HCT116 (cell line): ENCODE measurements at places on chromosomes 1 and 21. TPM values are rescaled to one million over a fixed set of nuclear protein-coding genes. Genes with fewer than 3 reads are reported as not detected.

DNA sequence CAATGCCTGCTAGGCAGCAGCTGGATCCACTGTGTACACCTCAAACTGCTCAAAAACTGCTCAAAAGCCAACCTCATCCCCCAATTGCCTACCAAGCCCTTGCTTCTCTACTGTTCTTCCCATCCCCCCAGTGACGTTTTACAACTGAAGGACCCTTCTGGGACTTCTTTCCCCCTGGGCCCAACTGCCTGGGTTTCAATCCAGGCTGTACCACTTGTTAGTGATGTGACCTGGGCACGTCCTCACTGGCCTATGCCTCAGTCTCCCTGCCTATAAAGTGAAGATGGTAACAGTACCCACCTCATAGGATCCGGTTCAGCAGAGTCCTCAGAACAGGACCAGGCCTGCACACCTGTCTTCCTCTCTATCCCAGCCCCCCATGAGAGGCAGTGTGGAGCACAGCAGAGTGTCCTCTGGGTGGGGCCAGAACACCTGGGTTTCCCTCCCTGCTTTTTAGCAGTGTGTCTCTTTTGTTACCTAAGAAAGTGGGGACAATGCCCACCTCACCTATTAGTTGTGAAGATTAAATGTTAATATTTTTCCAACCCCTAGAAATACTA is 1.9 kb upstream of the TEKT2 start:
- H3K27me3 ChIP-seq, result no peaks in the 10 kb centered on the region
- no peak overlapping the region for H3K4me3 ChIP-seq
- H3K36me3 ChIP-seq, result no peaks in the 10 kb centered on the region
- no peak overlapping the region for H3K27ac ChIP-seq
- DNase-seq, result no peak
- H3K4me1 ChIP-seq, result no peaks in the 10 kb centered on the region

GRCh38 chr1:194705123-194705854 is 1518.9 kb upstream of the B3GALT2 start:
- H3K4me1 ChIP-seq, result no peaks in the 10 kb centered on the region
- no peaks in the 10 kb centered on the region for H3K36me3 ChIP-seq
- H3K27ac ChIP-seq, result no peak overlapping the region
- no peak overlapping the region for H3K4me3 ChIP-seq

DNA sequence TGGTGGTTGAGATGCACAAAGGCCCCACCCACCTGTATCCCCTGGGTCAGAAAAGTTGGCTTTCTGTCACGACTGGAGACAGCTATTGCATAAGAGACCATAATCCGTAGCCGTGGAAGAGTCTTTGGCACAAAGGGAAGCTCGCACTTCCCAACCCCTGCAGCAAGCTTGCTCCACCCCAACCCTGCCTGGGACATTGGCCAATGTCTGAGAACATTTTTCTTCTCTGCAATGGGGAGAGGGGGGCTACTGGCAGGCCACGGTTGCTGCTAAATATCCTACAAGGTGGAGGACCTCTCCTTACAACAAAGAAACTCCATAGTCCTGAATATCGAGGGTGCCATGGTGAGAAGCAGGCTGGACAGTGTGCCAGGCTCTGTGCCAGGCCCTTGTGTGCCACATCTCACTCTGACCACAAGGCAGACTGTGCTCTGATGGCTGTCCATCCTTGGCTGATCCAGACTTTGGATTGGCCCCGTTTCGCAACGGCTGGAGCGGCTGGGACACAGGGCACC is 104.1 kb downstream of the CSMD2 start:
- H3K4me3 ChIP-seq, result no peak overlapping the region
- DNase-seq, result no peak
- peaks cover 14% of the 10 kb centered on the region; the same call in 1 of the 2 replicates for H3K27me3 ChIP-seq

DNA sequence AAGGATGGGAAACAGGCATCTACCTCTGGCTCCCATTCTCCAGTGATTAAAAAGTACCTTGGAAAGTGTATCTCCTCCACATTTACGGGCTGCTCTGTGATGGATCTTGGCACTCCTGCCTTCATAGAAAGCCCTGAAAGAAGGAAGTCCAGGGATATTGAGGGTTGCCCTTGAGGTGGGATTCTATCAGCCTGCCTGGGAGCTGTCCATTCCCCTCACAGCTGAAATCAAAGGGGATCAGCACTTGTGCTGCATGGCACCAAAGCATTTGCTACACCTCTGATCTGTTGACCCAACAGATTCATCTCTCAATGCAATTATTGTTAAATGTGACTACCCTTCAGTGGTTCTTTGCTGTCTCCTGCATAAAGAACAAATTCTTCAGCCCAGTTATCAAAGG is 442.0 kb upstream of the RUNX1 start:
- no peak overlapping the region for H3K4me3 ChIP-seq
- H3K36me3 ChIP-seq, result no peaks in the 10 kb centered on the region
- no peak overlapping the region for H3K27ac ChIP-seq

- peaks cover 28% of the 10 kb centered on the region for H3K36me3 ChIP-seq
- DNase-seq, result no peak
- no peaks in the 10 kb centered on the region for H3K27me3 ChIP-seq
- H3K27ac ChIP-seq, result peak overlapping the region; percentile 60
- H3K4me3 ChIP-seq, result peak overlapping the region; percentile 91
Measured at GRCh38 chr1:157137408-157138219, 581 bp downstream of the ETV3 start.

DNA sequence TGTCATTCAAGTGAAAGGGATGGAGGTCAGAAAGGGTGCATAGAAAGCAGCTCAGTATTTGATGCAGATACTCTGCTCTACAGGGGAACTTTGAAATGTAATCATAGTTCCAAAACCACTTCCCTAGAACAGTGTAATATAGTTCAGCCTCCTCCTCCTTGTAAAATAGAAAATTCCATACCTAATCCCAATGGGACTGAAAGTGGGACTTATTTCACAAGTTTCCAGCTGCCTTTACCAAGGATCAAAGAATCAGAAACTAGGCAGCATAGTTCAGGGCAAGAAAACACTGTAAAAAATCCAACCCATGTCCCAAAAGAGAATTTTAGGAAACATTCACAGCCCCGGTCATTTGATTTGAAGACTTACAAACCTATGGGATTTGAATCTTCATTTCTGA is 8.1 kb upstream of the TMCO2 start:
- no peak overlapping the region for H3K4me3 ChIP-seq
- H3K27me3 ChIP-seq, result no peaks in the 10 kb centered on the region
- H3K27ac ChIP-seq, result no peak overlapping the region
- DNase-seq, result no peak
- peaks cover 35% of the 10 kb centered on the region for H3K4me1 ChIP-seq

DNA sequence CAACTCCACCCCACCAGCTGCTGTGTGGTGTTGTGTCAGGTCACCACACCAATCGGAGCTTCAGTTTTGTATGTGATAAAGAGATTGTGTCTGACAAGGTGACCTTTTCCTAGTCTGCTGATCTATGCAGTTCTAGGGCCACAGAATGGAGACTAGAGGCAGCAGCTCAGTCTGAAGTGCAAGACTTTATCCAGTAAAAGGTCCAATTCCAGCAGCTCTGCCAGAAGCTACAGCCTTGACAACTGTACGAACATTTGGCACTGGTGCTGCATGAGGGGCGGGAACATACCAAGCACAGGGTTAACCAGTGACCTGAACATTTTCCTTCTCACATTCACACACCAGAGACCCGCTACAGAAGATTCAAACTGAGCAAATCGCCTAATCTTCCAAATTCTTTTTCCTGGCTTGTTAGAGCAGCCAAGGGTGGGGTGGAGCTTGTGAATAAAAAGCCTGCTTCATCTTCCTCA is 9.3 kb downstream of the FMO1 start:
- no peak overlapping the region for H3K27ac ChIP-seq
- no peak overlapping the region for H3K4me3 ChIP-seq
- no peak for DNase-seq

GRCh38 chr21:38869196-38869595 is 63.5 kb downstream of the ETS2 start:
- no peak overlapping the region for H3K27ac ChIP-seq
- no peaks in the 10 kb centered on the region for H3K27me3 ChIP-seq
- H3K4me3 ChIP-seq, result no peak overlapping the region
- no peak for DNase-seq
- H3K4me1 ChIP-seq, result no peaks in the 10 kb centered on the region
- H3K36me3 ChIP-seq, result no peaks in the 10 kb centered on the region

GRCh38 chr1:64505944-64506655 is 36.2 kb downstream of the CACHD1 start:
- DNase-seq, result no peak
- H3K27me3 ChIP-seq, result no peaks in the 10 kb centered on the region
- H3K4me1 ChIP-seq, result peaks cover 15% of the 10 kb centered on the region
- H3K4me3 ChIP-seq, result peak overlapping the region; percentile 21; the same call in 1 of the 2 replicates

- H3K4me1 ChIP-seq, result no peaks in the 10 kb centered on the region
- H3K36me3 ChIP-seq, result no peaks in the 10 kb centered on the region
- H3K27me3 ChIP-seq, result no peaks in the 10 kb centered on the region
- no peak overlapping the region for H3K4me3 ChIP-seq
Measured at GRCh38 chr1:179043266-179043665, 17.6 kb downstream of the FAM20B start.

DNA sequence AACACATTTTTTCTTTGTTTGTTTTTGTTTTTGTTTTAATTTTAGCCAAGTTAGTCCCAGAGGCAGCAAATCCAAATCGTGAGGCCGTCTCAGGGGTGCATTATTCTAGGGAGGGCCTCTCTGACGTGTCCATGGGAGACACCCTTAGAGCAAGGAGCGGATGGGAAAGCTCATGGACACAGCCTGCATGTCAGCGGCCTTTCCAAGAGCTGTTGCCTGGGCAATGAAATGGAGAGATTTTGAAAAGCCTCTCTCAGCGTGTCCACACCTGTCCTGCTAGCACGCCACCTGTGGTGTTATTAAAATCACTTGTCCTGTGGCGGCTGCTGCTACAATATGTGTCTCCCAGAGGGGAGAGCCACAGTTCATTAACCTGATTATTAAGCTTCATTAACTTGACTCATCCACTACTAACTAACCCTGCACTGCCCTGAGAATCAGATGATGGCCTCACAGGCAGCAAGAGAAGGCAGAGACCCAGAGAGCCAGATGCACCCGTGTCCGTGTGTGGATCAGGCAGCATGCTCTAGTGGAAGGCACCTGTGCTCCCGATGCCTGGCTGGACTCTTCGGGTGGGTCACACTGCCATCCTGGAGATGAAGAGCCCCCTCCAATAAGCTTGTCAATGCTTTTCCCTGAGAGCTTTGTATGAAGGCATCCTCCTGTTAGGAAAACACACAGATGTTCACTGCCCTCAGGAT is 133.3 kb downstream of the PGBD5 start:
- H3K27ac ChIP-seq, result no peak overlapping the region
- H3K4me1 ChIP-seq, result no peaks in the 10 kb centered on the region
- no peak overlapping the region for H3K4me3 ChIP-seq
- H3K27me3 ChIP-seq, result peaks cover 11% of the 10 kb centered on the region; the same call in 1 of the 2 replicates
- H3K36me3 ChIP-seq, result no peaks in the 10 kb centered on the region

- no peaks in the 10 kb centered on the region for H3K36me3 ChIP-seq
- no peak overlapping the region for H3K4me3 ChIP-seq
- H3K4me1 ChIP-seq, result no peaks in the 10 kb centered on the region
- no peak for DNase-seq
Measured at GRCh38 chr1:237287876-237288521, 246.0 kb downstream of the RYR2 start.

DNA sequence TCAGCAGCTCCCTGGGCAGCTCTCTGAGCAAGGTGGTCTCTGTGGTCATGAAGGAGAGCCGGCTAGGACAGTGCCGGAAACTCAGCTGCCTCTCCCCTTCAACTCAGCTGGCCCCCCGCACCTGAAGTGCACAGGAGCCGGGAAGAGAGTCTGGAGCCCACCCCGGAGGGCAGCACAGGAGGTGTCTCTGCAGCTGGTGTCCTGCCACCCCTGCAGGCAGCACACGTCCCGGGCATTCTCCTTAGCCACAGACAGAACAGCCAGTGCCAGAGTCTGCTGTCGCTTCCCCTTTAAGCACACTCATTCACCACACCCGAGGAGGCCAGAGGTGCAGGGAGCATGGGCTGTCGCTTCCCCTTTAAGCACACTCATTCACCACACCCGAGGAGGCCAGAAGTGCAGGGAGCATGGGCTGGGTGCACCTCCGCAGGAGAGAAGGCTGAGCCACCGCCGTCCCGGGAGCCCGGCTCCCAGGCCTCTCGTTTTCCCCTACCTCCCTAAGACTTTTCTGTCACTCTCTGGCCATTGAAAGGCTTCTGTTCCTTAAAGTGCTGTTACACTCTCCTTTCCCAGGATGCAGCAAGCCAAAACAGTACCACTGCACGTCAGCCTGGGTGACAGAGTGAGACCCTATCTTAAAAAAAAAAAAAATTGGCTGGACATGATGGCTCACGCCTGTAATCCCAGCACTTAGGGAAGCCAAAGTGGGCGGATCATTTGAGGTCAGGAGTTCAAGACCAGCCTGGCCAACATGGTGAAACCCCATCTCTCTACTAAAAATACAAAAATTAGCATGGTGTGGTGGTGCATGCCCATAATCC is 16.9 kb upstream of the SAMD11 start:
- H3K27ac ChIP-seq, result no peak overlapping the region; the same call in 1 of the 2 replicates
- no peaks in the 10 kb centered on the region for H3K27me3 ChIP-seq
- no peak overlapping the region for H3K4me3 ChIP-seq
- peaks cover 53% of the 10 kb centered on the region for H3K4me1 ChIP-seq

DNA sequence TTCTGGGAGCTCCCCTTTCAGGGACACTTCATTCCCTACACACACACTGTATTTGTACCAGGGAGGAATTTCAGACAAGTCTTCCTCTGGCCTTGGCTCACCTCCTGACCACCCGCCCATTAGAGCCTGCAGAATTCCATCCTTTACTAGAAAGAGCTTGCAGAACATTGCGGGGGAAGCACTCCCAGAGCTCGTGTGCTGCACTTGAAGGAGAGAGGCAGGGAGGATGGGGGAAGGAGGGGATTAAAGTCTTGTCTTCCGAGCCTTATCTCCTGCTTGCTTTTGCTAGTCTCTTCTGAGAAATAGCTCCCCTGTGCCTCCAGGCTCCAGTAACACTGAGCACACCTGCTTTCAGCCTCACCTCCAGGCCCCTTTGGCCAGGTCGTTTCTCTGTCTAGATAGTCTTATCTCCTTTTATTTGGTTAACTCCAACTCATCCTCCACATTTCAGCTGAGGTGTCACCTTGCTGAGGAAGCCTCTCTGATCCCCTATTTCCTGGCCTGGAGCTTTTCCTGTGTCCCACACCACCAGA is 62.0 kb downstream of the PCNX2 start:
- no peak overlapping the region for H3K27ac ChIP-seq
- no peaks in the 10 kb centered on the region for H3K27me3 ChIP-seq
- H3K4me1 ChIP-seq, result no peaks in the 10 kb centered on the region
- no peak for DNase-seq
- H3K4me3 ChIP-seq, result no peak overlapping the region
- H3K36me3 ChIP-seq, result no peaks in the 10 kb centered on the region

GRCh38 chr21:34900376-34900775 is 148.7 kb downstream of the RUNX1 start:
- DNase-seq, result no peak
- H3K27me3 ChIP-seq, result no peaks in the 10 kb centered on the region
- no peak overlapping the region for H3K27ac ChIP-seq

- H3K27me3 ChIP-seq, result no peaks in the 10 kb centered on the region
- DNase-seq, result no peak
- H3K36me3 ChIP-seq, result no peaks in the 10 kb centered on the region
Measured at GRCh38 chr21:33703750-33704606, 61.7 kb downstream of the ITSN1 start.

GRCh38 chr21:44885615-44886014 is 12.1 kb upstream of the PTTG1IP start:
- DNase-seq, result no peak
- no peaks in the 10 kb centered on the region for H3K36me3 ChIP-seq
- peaks cover 4% of the 10 kb centered on the region; the same call in 1 of the 2 replicates for H3K27me3 ChIP-seq
- H3K27ac ChIP-seq, result no peak overlapping the region
- peaks cover 3% of the 10 kb centered on the region; the same call in 1 of the 2 replicates for H3K4me1 ChIP-seq

The RORC gene
- 1.3 TPM for total RNA-seq

The MMEL1 gene
- 2.7 TPM for total RNA-seq

The SLC2A5 gene
- not detected for total RNA-seq

The S100A3 gene
- total RNA-seq, result 4.2 TPM

The PDE9A gene
- 31.4 TPM for total RNA-seq

The TP53BP2 gene
- 38.2 TPM for total RNA-seq

The CDC42SE1 gene
- total RNA-seq, result 50.5 TPM

The TTC39A gene
- 15.4 TPM for total RNA-seq
